Fibroblast of skin of right quadriceps (primary cell): ENCODE measurements at places on chromosomes 7 and 10.

DNA sequence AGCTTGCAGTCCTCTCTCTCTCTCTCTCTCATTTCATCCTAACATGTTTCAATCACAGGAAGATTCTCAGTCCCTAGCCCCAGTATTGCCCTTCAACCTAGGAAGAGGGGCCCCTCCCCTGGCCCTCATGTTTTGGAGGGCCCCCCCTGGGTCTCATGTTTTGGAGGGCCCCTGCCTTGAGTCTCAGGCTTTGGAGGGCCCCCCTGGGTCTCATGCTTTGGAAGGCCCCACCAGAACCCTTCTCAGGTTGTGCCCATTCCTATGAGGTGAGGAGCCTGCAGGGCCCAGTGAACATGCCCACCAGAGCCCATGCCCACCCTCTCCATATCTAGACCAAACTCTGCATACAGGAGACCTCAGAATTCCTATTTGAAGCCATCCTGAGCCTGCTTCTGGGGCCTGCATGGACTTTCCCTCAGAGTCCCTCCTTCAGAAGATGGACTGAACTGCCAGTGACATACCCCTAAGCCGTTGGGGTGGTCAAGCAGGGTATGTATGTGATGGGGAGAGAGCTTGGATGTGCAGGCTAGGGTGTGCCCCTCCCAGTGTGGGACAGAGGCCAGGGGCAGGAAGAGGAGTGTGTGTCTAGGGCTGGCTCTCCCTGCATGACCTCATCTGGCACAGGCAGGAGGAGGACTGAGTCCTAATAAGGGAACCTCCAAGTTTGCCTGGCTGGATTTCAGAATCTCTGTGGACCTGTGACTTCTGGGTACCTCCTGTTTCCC is 8.1 kb upstream of the VDAC2 start:
- peak; percentile 65 for DNase-seq

DNA sequence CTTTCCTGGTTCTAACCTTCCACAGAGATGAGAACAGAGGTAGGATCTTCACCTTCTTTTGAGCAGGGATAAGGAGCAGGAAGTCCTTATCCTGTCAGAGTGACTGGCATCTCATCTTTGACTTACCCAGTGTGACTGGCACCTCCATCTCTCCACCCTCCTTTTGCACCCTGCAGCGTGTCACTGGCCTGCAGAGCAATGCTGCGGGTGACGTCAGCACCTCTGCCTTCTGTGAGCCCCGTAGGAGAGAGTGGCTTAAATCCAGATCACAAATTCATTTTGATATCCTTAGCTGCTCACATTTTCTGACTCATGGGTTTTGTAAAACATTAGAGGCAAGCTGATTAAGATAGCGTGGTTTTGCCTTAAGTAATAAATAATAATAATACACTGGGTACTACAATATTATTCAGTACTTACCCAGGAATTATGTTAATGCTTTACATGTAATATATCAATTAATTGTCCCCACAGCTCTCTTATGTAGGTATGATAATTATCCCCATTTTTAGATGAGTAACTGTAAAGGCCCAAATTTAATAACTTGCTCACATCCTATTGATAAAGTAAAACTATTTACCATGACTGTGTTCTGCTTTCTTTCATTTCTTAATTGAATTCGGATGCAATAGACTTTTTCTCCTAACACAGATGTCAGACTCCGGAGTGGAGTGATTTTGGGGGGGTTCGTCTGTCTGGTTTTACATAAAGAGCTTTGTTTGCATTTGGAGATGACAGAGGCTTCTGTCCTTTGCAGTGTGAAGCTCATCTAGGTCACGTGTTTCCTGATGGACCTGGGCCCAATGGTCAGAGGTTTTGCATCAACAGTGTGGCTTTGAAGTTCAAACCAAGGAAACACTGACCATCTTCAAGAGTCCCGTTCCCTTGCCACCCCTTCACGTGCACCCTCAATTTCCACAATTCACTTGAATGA is 24.9 kb downstream of the MSRB2 start:
- no peak for DNase-seq

GRCh38 chr7:47452295-47452694 is 129.6 kb downstream of the TNS3 start:
- DNase-seq, result no peak

DNA sequence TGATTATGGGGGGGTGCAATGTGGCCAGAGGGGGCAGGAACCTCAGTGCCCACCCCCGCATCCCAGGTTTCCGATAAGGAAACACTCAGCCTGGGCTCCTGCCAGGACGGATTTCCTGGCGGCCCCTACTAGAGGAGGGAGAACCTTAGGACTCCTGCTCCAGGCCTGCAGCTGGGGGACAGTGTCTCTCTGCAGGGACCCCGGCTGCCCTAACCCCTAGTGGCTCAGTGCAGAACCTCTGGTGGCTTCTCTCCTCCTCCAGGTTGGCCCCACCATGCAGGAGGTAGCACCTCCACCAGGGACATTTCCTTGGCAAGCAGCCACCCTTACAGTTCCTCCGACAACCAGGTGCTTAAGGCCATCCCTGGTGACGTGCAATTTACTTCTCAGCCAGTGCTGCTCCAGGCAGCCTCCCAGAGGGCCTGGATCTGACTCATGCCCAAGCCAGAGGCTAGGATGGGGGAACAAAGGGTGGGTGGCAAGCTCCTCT is 31.9 kb downstream of the SH2B2 start:
- no peak for DNase-seq

DNA sequence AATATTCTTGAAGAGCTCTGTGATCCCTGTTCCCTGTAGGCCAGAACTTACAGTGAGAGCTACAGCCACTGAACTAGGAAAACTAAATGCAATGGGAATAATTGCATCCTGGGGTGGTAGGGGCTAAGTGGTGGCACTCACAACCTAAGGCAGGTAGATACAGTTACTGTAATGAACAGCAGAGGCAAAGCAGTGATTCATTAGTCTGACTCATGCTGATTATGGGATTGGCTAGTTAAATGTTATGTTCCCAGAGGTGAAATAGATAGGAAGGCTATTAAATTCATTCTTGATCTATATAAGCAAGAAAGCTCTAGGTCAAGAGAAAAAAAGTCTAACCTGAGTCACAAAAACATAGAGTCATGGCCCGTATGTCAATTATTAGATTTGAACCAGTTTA is 173.1 kb upstream of the MALRD1 start:
- no peak for DNase-seq

DNA sequence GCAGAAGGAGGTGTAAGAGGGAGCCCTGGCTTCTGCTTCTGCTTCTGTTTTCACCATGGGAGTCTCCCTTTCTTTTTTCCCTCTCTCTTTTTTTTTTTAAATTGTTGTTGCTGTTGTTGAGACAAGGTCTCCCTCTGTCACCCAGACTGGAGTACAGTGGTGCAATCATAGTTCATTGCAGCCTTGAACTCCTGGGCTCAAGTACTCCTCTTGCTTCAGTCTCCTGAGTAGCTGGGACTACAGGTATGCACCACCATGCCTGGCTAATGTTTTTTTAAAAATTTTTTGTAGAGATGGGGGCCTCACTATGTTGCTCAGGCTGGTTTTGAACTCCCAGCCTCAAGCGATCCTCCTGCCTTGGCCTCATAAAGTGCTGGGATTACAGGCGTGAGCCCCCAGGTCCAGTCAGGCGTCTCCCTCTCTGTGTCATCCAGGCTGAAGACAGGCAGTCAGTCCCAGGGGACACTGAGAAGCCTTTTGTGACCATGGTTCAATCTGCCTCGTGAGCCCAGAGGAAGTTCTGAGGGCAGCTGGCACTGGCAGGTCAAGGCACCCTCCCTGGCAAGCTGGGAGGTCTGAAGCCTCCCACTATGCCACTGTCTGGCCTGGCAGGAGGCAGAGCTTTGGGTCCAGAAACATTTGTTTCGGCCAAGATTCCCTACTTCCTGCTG is 33.6 kb upstream of the NPFFR1 start:
- DNase-seq, result no peak

- DNase-seq, result peak; percentile 64
Observed at GRCh38 chr10:76550806-76551205, 1086.8 kb downstream of the KCNMA1 start.

- DNase-seq, result no peak
Observed at GRCh38 chr7:72394016-72394415, 18.1 kb downstream of the CALN1 start.

GRCh38 chr10:125991392-125991791 is 95.0 kb downstream of the FANK1 start:
- no peak for DNase-seq

- DNase-seq, result peak; percentile 95
Observed at GRCh38 chr10:62231371-62231770, 37.3 kb downstream of the RTKN2 start.

- no peak for DNase-seq
Observed at GRCh38 chr10:77027576-77027975, 610.0 kb downstream of the KCNMA1 start.

- no peak for DNase-seq
Observed at GRCh38 chr10:17783751-17784150, 25.4 kb upstream of the MRC1 start.

- DNase-seq, result no peak
Observed at GRCh38 chr7:30726296-30727006, 25.5 kb upstream of the INMT start.

- no peak for DNase-seq
Observed at GRCh38 chr7:129497156-129497555, 5.2 kb upstream of the SMKR1 start.

GRCh38 chr7:46206476-46207060 is 285.5 kb upstream of the IGFBP3 start:
- DNase-seq, result no peak

- peak; percentile 24 for DNase-seq
Observed at GRCh38 chr10:34885898-34886297, 70.8 kb upstream of the PARD3 start.

DNA sequence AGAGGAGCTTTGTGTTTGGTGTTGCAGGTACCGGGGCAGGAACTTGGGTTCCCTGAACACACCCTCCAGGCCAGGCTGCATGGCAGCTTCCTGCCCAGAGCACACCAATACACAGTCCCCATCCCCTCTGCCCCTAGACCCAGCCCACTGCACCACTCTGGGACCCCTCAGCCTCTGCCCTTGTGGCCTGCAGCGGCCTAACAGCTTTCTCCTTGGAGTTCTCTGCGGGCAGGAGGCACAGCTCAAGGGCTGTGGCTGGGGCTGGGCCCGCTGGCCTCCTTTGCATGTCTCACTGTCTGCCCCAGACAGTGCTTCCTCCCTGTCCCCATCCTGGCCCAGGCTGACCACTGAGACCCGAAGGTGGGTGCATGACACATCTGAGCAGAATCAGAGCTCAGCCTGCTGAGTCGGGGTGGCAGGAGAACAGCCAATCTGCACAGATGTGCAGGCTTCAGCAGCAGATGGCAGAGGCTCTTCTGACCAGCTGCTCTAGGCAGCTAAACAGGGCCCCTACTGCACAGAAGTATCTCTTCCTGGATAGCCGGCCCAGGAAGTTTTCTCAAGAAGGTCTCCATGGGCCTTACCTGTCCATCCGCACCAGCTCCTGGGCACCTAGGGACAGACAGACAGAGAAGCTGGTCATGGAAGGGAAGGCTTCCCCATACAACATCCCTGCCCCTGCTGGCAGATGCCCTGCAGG is 20.8 kb downstream of the VSIR start:
- DNase-seq, result no peak

GRCh38 chr10:20694296-20694695 is 202.8 kb downstream of the NEBL start:
- DNase-seq, result no peak

DNA sequence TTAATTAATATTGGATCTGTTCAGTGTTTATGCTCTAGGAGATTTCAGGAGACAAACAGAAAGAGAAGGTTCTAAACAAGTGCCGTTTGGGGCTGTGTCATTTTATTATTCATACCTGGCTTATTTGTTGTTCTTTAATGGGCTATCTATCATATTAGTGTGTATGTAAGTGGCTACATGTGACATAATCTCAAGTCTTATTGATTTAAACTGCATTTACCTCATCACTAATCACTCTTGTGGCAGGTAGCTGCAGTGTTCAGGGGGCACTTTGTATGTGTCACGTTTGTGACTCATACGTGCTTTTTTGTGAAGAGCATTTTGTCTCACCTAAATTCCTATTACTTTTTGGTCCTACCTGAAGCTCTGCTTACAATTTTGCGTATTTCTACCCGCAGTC is 95.4 kb downstream of the EXOC4 start:
- no peak for DNase-seq

DNA sequence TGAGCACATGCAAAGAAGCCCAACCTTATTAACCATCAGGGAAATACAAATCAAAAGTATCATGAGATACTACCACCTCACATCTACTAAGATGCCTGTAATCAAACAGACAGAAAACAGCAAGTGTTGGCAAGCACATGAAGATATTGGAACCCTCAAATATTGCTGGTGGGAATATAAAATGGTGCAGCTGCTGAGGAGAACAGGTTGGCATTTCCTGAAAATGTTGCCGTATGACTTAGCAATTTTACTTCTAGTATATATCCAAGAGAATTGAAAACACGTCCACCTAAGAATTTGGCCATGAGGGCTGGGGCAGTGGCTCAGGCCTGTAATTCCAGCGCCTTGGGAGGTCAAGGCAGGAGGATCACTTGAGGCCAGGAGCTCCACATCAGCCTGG is 39.4 kb upstream of the TNRC18 start:
- no peak for DNase-seq

- DNase-seq, result no peak
Observed at GRCh38 chr10:88592381-88592780, 5.8 kb downstream of the LIPJ start.

DNA sequence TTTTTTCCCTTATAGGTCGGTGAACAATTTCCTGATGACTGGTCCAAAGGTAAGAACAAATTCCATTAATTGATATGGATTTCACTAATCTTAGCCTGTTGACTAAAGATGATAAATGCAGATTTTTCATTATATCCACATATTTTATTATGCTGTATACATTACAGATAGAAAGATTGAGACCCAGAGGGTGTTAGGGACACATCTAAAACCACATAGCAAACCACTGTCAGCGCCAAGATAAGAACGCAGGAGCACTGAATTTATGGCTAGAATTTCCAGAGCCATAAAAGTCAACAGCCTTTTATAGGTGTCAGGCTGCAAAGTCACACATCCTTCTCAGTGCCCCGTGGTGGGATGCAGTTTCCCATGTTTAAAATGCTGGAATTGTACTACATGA is 16.2 kb downstream of the WNT8B start:
- no peak for DNase-seq

DNA sequence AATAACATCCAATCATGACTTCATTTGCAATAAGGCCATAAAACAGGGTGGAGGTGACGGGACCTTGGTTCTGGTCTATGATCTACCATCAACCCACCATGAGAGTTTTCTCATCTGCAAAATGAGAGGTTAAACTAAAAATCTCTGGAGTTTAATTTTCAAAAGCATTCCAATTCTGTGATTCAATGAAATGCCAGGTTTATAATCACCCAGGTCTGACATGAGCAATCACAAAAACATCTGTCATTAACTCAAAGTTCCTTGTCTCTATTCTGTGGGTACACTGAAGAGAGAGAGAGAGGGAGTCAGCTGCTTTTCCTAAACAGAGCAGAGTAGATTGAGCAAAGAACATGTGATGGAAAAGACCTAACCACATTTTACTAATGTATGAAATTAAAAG is 75.4 kb downstream of the NUDCD3 start:
- DNase-seq, result peak; percentile 45

GRCh38 chr10:8189458-8189857 is 135.0 kb downstream of the GATA3 start:
- DNase-seq, result no peak
